ENCODE measurements at places on chromosomes 1 and 21. TPM values are rescaled to one million over a fixed set of nuclear protein-coding genes. Genes with fewer than 3 reads are reported as not detected.

VHLL gene
- not detected for total RNA-seq

CALML6 gene
- total RNA-seq = 0.36 TPM

PAPPA2 gene
- 0.01 TPM for total RNA-seq

C1orf87 gene
- not detected for total RNA-seq

FCRL6 gene
- total RNA-seq = not detected

CLCNKB gene
- 0.08 TPM for total RNA-seq

PADI3 gene
- total RNA-seq = 1.6 TPM

IVL gene
- 0.06 TPM for total RNA-seq

MATN1 gene
- 0.15 TPM for total RNA-seq

BLACAT1 gene
- not detected for total RNA-seq

CACNA1E gene
- total RNA-seq = 0.01 TPM

SPATA21 gene
- total RNA-seq = 0.05 TPM

SLC44A3 gene
- 2.1 TPM for total RNA-seq
